ENCODE measurements at places on chromosomes 12 and 14. TPM values are rescaled to one million over a fixed set of nuclear protein-coding genes. Genes with fewer than 3 reads are reported as not detected.

DNA sequence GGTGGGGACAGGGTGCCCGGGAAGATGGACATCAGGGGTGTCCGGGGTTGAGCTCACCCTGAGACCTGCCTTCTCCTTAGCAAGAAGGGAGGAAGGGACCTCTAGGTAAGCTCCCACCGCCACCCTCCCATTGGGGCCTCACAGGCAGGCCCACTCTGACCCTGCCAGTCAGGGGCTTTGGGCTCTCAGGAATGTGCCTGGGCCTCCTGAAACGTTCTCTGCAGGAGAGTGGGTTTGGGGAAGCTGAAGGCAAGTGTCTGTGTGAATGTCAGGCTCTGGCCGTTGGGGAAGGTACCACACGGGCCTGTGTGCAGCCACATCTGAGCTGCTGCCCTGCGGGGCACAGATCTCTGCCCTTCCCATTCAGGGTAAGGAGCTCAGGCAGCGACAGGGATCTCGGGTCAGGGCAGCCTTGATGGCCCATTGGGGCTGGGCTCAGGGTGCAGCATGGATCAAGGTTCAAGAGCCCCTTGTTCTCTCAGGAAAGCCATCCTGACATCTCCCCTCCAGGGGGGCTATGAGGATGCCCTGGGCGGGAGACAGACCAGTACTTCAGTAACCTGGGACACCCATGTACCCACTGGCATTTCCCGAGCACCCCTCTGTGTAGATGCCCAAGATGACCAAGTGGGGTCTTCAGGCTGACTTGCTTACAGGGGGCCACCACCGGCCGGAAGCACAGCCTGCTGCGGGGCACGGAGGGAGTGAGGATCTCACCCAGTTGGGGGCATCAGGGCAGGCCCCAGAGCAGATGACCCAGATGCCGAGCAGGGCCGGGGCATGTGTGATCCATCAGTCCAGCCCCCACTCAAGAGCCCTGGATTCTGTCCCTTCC is 29.7 kb downstream of the FAM222A start:
- H3K27ac ChIP-seq: no peak overlapping the region
- peak; percentile 9 for DNase-seq
- H3K4me3 ChIP-seq: no peak overlapping the region
- H3K27me3 ChIP-seq: no peaks in the 10 kb centered on the region

- H3K4me3 ChIP-seq: peak overlapping the region; percentile 45
- no peaks in the 10 kb centered on the region for H3K27me3 ChIP-seq
- H3K36me3 ChIP-seq: peaks cover 7% of the 10 kb centered on the region
- peaks cover 25% of the 10 kb centered on the region for H3K4me1 ChIP-seq
- H3K27ac ChIP-seq: peak overlapping the region; percentile 36
- peak; percentile 30 for DNase-seq
Observed at GRCh38 chr12:57236201-57236924, 6.9 kb downstream of the SHMT2 start.

DNA sequence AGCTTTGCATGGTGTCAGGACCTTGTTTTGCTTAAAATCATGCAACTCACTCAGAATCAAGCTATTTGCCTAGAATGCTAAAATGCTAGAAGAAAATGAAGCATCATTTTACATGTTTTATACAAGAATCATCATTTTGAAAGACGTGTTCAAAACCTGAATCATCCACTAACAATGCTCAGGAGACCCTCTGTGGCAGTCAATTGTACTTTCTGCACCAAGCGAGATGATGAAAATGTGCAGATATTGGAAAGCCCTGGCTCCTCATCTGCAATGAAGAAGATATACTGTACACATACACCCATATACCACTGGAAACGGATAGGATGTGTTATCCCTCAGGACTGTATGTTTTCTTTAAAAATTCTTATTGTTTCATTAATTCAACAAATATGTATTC is 92.7 kb downstream of the DYRK2 start:
- no peaks in the 10 kb centered on the region for H3K27me3 ChIP-seq
- no peak for DNase-seq
- no peaks in the 10 kb centered on the region for H3K4me1 ChIP-seq
- H3K36me3 ChIP-seq: no peaks in the 10 kb centered on the region
- H3K27ac ChIP-seq: no peak overlapping the region

DNA sequence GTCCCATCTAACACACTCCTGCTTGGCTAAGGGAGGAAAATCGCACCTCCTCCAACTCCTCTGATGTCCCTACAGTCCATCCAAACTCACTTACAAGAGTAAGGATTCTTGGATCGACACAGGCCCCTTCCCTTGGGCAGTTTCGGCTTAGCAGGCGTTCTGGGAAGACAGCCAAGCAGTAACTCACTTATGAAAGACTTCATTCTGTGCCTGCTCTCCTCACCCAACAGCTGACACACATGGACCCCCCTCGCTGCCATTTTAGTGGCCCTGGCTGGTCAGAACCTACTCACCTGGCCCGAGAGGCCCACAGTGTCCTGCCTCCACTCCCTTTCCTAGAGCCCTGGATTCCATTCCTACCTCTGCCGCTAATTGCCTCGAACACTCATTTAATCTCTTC is 52.3 kb upstream of the BCL2L14 start:
- H3K27ac ChIP-seq: no peak overlapping the region
- H3K4me1 ChIP-seq: peaks cover 11% of the 10 kb centered on the region
- no peaks in the 10 kb centered on the region for H3K36me3 ChIP-seq
- no peak overlapping the region for H3K4me3 ChIP-seq

Gene ADSS1
- 201 TPM for total RNA-seq

Gene NANOG
- total RNA-seq: not detected
